ENCODE measurements at places on chromosomes 1 and 21. TPM values are rescaled to one million over a fixed set of nuclear protein-coding genes. Genes with fewer than 3 reads are reported as not detected.

- no peaks in the 10 kb centered on the region for H3K4me1 ChIP-seq
- no peak for DNase-seq
- no peak overlapping the region for H3K4me3 ChIP-seq
- H3K36me3 ChIP-seq, result no peaks in the 10 kb centered on the region
Measured at GRCh38 chr21:40766381-40766780, 80.6 kb downstream of the DSCAM start.

GRCh38 chr1:177020851-177021589, 143.5 kb downstream of the ASTN1 start:
- no peaks in the 10 kb centered on the region for H3K4me1 ChIP-seq
- no peak overlapping the region for H3K4me3 ChIP-seq
- no peaks in the 10 kb centered on the region for H3K36me3 ChIP-seq

GRCh38 chr1:89069951-89070350, 4.9 kb upstream of the GBP1 start:
- no peak for DNase-seq
- no peaks in the 10 kb centered on the region for H3K27me3 ChIP-seq
- no peak overlapping the region for H3K27ac ChIP-seq
- H3K36me3 ChIP-seq, result no peaks in the 10 kb centered on the region
- H3K4me3 ChIP-seq, result no peak overlapping the region

DNA sequence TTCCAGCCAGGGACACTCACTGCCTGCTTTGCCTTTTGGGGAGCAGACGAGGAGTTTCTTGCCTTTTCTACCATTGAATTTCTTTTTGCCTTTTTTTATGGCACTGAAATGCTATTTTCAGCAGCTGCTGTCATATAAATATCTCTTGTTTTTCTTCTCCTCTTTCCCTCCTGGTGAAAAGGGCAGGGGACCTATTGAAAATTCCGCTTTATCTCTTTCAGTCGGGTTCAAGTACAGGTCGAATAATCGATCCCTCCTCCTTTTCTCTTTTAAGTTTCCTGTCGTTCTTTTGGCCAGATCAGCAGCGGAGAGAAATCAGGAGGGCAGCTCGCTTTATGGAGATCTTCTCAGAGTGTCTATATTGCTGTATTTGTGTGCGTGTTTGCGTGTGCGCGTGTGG, 67.4 kb upstream of the CASZ1 start:
- H3K4me1 ChIP-seq, result no peaks in the 10 kb centered on the region
- no peak overlapping the region for H3K27ac ChIP-seq
- no peak overlapping the region for H3K4me3 ChIP-seq
- H3K27me3 ChIP-seq, result no peaks in the 10 kb centered on the region
- H3K36me3 ChIP-seq, result no peaks in the 10 kb centered on the region

- no peak overlapping the region for H3K4me3 ChIP-seq
- no peaks in the 10 kb centered on the region for H3K27me3 ChIP-seq
- DNase-seq, result no peak
- H3K27ac ChIP-seq, result no peak overlapping the region
- H3K36me3 ChIP-seq, result no peaks in the 10 kb centered on the region
Measured at GRCh38 chr21:19969156-19969555, 1029.1 kb upstream of the NCAM2 start.

IPO13 gene
- polyA plus RNA-seq, result 24.3 TPM

IFNAR1 gene
- polyA plus RNA-seq, result 9.6 TPM

S100A5 gene
- polyA plus RNA-seq, result not detected

All from pancreas (tissue), 10 donors.